ENCODE measurements at places on chromosomes 1 and 21.

DNA sequence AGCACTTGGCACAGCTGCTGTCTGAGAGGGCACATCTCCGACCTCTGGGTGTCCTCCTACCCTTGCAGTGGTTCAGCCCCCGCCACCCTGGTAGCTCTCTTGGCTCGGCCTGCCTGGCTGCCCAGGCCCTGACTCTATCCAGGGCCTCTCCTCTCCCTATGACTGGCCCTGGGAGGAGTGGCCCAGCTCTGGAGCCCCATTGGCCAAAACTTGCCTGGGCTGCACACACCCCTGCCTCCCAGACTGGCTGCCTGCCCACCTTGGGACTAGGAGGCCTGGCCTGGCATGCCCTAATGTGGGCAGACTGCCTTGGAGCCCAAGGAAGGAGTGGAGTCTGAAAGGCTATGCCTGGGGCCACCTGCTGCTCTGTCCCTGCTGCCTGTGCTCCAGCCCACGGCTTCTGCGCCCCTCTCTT, 33.6 kb downstream of the ACOT11 start:
- no peak for DNase-seq

GRCh38 chr1:50109647-50110075, 941 bp downstream of the ELAVL4 start:
- DNase-seq = no peak

DNA sequence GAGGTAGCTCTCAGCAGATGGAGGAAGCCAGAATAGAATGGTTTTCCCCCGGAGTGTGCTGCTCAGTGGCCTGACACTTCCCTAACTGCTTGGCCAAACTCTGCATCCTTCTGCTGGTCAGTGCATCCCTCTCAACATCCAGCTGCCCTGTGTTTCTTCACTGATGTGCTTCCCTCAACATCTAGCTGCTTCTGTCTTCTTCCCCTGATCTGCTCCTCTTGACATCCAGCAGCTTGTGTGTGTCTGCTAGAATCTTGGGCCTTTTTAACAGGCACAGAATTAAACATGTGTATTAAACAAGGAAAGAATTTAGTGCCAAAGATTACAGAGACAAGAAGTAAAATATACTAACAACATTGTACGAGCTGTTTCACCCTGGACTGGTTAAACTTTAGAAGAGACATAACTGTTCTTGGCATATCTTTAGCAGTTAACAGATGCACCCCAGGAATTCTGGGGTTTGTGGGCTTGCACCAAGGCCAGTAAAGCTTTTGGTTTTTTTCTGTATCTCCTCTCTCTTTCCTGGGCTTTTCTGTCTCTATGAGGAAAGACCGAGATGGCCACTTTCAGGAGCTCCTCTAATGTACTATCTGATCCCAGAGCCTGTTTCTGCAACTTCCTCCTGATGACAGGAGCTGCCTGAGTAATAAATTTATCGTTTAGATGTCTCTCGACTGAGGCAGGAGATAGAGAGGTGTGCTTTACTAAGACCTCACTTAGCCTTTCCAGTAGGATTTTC, 34.8 kb upstream of the HSD3B1 start:
- DNase-seq = no peak

DNA sequence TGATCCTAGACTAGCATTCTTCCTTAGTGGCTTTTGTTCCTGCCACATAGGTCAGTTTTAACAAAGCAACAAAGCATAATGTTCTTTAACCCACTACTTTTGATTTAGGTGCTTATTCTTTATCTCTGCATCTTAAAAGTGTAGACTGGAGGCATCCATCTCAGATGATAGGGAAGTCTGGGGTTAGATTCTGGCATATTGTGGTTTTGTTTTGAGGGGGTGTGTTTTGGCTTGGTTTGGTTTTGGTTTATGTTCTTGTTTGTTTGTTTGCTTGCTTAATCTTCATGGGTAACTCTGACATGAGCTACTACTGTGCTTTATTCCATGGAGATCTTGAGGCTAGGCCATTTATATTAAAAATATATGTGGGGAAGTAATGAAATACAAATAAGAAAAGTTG, 40.3 kb upstream of the MYOCOS start:
- no peak for DNase-seq

DNA sequence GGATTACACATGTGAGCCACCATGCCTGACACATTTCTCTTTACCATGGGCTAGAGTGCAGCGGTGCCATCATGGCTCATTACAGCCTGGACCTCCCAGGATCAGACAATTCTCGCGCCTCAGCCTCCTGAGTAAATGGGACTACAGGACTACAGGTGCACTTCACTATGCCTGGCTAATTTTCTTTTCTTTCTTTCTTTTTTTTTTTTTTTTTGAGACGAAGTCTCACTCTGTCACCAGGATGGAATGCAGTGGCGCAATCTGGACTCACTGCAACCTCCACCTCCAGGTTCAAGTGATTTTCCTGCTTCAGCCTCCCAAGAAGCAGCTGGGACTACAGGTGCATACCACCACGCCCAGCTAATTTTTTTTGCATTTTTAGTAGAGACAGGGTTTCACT, 14.8 kb upstream of the KIF1B start:
- no peak for DNase-seq

DNA sequence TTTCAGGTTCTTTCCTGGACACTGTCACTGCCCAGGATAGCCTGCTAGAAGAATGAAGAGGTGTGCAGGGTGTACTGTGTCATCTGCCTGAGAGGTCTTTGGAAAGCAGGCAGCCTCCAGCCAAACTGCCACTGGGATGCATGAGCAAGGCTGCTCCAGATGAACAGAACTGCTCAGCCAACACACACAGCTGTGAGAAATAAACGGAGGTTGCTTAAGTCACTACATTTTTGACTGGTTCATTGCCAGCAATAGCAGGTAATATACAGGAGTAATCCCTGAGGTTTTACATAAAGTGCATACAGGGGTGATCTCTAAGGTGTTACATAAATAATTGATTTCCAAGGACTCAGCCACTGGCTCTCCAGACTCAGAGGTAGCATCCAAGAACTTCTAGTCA, 516.9 kb downstream of the BRINP3 start:
- no peak for DNase-seq

GRCh38 chr1:118783095-118783758, 204.9 kb downstream of the TBX15 start:
- DNase-seq = no peak

DNA sequence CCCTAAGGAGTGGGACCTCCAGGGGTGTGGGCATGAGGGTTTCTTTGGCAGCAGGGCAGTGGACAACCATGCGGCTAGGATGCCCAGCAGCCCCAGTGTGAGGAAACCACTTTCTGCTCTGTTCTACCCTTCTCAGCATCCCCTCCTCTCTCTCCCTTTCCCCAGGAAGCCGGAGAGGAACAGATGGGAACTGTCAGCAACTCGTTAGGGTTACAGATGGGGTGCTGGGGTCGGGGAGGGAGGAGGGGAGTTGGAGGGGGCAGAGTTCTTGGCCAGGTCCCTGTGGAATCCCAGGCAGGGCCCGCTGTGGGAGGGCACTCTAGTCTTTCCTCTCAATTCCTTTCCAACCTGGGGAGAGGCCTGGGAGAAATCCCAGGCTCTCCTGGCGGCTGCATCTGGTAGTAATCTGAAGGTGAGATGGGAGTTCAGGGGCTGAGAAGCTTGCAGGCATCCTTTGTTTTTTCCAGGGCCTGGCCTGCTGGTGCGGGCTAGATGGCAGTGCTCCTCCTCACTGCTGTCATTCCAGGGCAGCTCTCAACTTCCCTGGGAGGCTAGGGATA, 93.9 kb upstream of the CSF3R start:
- DNase-seq = no peak

- no peak for DNase-seq
Measured at GRCh38 chr1:180352588-180352987, 122.5 kb downstream of the LHX4 start.

DNA sequence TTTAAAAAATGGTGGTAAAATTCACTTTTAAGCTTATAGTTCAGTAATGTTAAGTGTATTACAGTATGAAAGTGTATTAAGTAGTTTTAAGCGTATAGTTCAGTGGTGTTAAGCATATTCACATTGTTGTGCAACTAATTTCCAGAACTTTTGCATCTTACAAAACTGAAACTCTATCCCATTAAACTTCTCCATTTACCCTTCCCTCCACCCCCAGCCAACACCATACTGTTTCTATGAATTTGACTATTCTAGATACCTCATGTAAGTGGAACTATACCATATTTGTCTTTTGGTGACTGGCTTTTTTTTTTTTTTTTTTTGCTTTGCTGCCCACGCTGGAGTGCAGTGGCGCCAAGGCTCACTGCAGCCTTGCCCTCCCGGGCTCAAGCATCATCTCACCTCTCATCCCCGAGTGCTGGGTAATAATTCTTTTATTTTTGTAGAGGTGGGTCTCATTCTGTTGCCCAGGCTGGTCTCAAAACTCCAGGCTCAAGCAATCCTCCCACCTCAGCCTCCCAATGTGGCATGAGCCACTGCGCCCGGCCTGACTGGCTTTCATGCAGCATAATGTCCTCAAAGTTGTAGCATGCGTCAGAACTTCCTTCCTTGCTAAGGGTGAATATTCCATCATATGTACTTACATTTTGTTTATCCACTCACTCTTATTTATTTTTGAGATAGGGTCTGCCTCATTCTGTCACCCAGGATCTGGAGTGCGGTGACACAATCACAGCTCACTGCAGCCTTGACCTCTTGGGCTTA, 45.1 kb upstream of the BMP8B start:
- DNase-seq = no peak

GRCh38 chr1:182952677-182953444, at the start of gene SHCBP1L:
Gene SHCBP1L (minus strand): TSS chr1:182953166. CDS start chr1:182953133, 33 bp downstream.
- no peak for DNase-seq

DNA sequence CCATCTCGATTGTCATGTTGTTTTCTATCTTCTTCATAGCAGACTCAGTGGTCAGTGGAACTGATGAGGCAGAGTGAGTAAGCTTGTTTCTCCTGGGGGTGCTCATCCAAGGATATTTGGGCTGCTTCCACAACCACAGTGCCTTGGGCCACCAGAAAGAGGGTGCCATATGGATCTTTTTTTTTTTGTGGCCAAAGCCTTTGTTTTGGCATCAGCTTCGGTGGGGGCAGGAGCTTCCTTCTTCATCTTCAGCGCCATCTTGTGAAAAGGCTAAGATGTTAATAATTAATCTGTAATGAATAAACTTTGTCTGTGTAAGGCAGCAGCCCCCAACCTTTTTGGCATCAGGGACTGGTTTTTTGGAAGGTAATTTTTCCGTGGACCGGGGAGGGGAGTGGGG, 6.6 kb upstream of the PLPP3 start:
- DNase-seq = no peak
